ENCODE measurements at places on chromosomes 11 and 22. TPM values are rescaled to one million over a fixed set of nuclear protein-coding genes. Genes with fewer than 3 reads are reported as not detected.
A peak's percentile ranks its signal among the peaks of the same experiment; 100 is the strongest.

DNA sequence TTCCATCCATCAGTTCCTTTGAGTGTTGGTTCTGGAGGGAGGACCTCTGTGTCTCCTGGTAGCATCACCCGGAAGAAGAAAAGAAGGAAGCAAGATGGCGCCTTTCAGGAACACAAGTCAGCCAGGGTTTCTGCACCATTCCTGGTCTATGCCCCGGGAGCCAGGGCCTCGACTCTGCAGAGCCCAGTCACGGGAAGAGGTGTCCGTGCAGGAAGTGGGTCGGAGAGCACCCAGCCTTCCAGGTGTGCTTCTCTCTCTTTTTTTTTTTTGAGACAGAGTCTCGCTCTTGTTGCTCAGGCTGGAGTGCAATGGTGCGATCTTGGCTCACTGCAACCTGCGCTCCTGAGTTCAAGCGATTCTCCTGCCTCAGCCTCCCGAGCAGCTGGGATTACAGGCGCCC is 21.2 kb downstream of the MRPL21 start:
- H3K27ac ChIP-seq: no peak overlapping the region
- H3K27me3 ChIP-seq: no peaks in the 10 kb centered on the region

DNA sequence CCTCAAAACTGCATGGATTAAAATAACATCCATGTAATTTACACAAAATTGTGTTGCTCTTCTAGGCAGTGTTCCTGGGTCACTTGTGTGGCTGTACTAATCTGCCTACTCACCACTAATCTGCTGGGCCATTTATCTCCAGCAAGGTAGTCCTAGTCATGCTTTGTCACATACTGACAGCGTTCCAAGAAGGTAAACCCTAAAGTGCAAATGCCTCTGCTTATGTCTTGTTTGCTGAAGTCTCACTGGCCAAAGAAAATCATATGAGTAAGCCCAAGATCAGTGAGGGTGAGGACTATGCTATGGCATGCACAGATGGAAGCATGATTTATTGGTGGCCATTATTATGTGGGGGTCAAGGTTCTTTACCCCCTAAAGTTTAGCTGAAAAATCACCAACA is 630.2 kb upstream of the LUZP2 start:
- no peak overlapping the region for H3K4me3 ChIP-seq
- H3K27ac ChIP-seq: no peak overlapping the region
- H3K36me3 ChIP-seq: no peaks in the 10 kb centered on the region

DNA sequence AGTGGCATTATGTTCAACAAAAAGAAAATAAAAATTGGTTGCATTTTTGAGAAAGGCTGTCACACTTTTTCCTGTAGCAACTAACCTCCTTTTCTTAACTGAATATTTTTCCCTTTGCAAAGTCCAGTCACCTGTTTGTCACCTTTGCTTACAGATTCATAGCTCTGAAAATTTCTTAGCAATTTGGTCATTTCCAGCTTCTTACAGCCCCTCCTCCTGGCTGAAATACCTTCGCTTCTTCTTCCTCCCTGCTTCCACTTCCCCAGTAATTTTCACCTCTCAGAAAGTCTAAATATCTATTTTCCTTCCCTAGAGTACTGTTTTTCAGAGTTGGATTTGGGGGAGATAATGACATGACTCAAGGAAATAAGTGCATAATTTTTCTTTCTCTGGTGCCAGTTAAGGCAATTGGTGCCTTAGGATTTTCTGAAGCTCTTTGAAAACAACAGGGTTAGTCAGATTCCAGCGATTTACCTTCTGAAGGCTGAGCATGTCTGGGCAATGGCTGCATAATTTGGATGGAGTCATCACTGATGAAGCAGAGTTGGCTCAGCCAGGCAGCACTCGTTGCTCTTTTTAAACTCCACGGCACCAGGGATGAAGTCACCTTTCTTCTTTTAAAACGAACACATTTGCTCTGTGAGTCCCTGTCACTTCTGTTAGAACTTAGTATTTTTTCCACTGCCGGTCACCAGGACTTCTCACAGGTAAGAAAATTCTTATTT is 62.1 kb upstream of the AMOTL1 start:
- no peaks in the 10 kb centered on the region for H3K27me3 ChIP-seq
- H3K4me1 ChIP-seq: no peaks in the 10 kb centered on the region
- DNase-seq: no peak

DNA sequence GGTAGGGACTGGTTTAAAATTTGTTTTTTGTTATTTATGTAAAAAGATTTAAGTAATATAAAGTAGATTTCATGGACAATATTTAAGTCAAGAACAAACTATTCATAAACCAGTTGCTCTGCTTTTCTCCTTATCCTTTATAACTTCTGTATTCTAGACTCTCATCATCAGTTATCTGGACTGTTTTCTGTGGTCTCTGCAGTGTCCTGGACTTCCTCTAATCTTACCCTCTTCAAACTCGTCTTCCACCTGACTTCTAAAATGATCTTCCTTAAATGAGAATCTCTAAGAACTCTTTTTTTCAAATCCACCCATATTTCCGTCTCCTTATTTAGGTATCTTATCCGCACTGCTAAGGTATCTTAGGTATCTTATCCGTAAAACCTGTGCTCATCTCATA is 8.1 kb downstream of the RRM1 start:
- no peak overlapping the region for H3K27ac ChIP-seq
- no peak for DNase-seq
- H3K36me3 ChIP-seq: no peaks in the 10 kb centered on the region
- H3K4me1 ChIP-seq: no peaks in the 10 kb centered on the region
- no peak overlapping the region for H3K4me3 ChIP-seq

- no peak overlapping the region for H3K27ac ChIP-seq
- H3K36me3 ChIP-seq: no peaks in the 10 kb centered on the region
- no peaks in the 10 kb centered on the region for H3K4me1 ChIP-seq
These were observed 83.5 kb upstream of the EIF3D start for GRCh38 chr22:36612458-36612857.

GRCh38 chr11:100214791-100215190 is 472.3 kb upstream of the ARHGAP42 start:
- no peaks in the 10 kb centered on the region for H3K27me3 ChIP-seq
- H3K27ac ChIP-seq: no peak overlapping the region
- no peak for DNase-seq
- H3K4me1 ChIP-seq: no peaks in the 10 kb centered on the region

DNA sequence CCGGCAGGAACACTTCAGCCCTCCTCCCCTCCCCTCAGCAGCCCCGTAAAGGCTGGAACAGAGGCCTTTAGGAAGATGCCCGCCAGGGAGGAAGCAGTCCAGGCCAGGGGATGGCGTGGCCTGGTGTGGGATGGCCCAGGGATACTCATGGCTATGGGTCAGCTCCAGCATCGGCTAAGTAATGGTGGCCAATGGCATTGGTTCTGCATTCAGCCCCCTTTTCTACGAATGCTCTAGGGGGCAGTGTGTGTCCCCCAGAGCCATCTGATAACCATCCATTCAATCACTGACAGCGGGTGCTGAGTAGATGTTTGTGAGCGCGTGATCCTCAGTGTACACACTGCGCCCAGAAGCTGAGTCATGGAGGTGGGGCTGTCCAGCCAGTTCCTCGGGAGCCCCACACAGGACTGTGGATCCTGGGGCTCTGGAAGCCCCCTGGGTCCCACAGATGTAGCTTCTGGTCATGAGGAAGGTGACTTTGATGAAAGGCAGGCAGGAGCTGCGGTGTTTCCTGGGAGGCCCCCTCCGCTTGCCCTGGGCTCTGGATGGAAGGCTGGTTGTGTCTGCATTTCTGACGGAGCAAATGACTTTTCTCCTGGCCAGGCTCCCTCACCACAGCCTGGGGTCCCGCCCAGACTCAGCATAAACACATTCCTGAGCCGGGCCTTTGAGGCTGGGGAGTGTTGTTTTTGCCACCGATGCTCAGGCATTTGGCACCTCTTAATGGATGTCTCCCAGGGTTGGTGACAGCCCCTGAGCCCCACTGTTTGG is 46.5 kb downstream of the FBLN1 start:
- H3K4me1 ChIP-seq: peaks cover 3% of the 10 kb centered on the region
- H3K36me3 ChIP-seq: no peaks in the 10 kb centered on the region

DNA sequence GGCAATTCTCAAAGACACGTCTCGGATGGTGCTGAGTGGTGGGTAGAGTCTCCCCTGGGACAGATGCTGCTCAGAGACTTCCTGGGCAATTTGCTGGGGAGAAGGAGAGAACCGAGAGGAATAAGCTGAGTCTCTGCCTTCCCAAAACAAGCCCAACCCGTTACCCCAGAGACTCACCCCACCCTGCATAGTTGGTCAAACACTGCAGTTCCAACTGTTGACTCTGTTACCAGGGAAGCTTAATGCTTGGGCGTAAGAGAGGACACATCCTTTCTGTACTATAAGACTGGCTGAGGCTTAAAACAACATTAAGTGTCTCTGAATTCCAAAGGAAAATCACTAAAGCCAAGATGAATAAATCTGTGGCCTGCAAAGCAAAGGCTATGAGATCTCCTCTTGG is 68.1 kb downstream of the CCDC81 start:
- no peak for DNase-seq
- H3K4me1 ChIP-seq: no peaks in the 10 kb centered on the region
- H3K36me3 ChIP-seq: peaks cover 8% of the 10 kb centered on the region
- no peak overlapping the region for H3K4me3 ChIP-seq

DNA sequence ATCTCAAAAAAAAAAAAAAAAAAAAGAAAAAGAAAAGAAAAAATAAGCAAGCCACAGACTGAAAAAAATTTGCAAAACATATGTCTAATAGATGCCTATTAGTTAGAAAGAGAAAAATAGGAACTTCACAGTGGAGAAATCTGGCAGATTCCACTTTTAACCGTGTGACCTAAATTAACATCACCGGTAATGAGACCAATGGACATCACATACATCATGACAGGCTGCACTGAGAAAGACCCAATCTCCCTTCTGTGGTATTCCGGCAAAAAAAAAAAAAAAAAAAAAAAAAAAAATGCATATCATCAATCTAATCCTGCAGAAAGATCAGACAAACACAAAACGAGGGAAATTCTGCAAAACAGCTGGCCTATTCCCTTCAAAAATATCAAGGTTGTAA is 46.7 kb upstream of the CECR2 start:
- no peak for DNase-seq
- H3K4me1 ChIP-seq: no peaks in the 10 kb centered on the region
- no peak overlapping the region for H3K4me3 ChIP-seq
- no peaks in the 10 kb centered on the region for H3K36me3 ChIP-seq
- H3K27me3 ChIP-seq: no peaks in the 10 kb centered on the region

DNA sequence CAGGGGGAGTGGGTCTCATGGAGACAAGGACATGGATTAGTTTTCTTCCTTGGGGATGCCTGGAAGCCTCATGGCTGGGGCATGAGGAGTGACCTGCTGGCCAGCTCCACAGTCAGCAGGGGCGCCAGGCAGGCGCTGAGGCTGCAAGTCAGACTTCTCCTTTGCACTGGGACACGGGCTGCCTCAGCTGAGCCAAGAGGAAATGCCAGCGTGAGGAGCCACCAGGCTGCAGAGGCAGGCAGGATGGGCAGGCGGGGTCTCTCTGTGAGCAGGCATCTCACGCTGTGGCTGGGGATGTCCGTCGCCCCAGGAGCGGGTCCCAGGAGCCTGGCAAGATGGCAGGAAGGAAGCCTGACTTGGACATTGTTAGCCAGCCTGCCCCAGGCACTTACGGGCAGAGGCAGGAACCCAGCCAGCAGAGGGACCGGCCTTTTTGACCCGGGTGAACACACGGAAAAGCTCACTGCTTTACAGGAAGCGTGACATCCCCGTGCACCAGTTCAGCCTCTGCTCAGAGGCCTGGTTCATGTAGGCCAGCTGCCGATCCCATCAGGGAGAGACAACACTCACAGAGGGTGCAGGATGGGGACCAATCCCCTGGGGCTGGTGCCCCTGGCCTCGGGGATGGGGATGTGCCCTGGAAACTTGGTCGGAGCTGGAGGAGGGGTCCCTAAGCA is 10.2 kb downstream of the GNB1L start:
- no peak overlapping the region for H3K4me3 ChIP-seq
- H3K27ac ChIP-seq: peak overlapping the region; percentile 53
- H3K4me1 ChIP-seq: no peaks in the 10 kb centered on the region
- H3K36me3 ChIP-seq: no peaks in the 10 kb centered on the region

- H3K27me3 ChIP-seq: no peaks in the 10 kb centered on the region
- H3K36me3 ChIP-seq: no peaks in the 10 kb centered on the region
- no peaks in the 10 kb centered on the region for H3K4me1 ChIP-seq
- no peak overlapping the region for H3K4me3 ChIP-seq
These were observed 164.9 kb downstream of the MIAT start for GRCh38 chr22:26822313-26822712.

- no peak overlapping the region for H3K4me3 ChIP-seq
- no peak overlapping the region for H3K27ac ChIP-seq
- DNase-seq: peak; percentile 27
- H3K4me1 ChIP-seq: no peaks in the 10 kb centered on the region
- H3K27me3 ChIP-seq: no peaks in the 10 kb centered on the region
These were observed 107.7 kb upstream of the B3GAT1 start for GRCh38 chr11:134519788-134520187.

- H3K4me3 ChIP-seq: no peak overlapping the region
- no peak overlapping the region for H3K27ac ChIP-seq
- DNase-seq: peak; percentile 33
- no peaks in the 10 kb centered on the region for H3K36me3 ChIP-seq
- no peaks in the 10 kb centered on the region for H3K4me1 ChIP-seq
These were observed 68.2 kb upstream of the NECTIN1 start for GRCh38 chr11:119797123-119797611.

- H3K4me1 ChIP-seq: peaks cover 8% of the 10 kb centered on the region
- peak overlapping the region; percentile 72 for H3K27ac ChIP-seq
- H3K36me3 ChIP-seq: no peaks in the 10 kb centered on the region
- no peak for DNase-seq
- no peaks in the 10 kb centered on the region for H3K27me3 ChIP-seq
These were observed 261.8 kb upstream of the MTNR1B start for GRCh38 chr11:92707665-92708064.

Gene KRTAP5-1
- not detected for polyA plus RNA-seq

Gene GP1BB
- 8.1 TPM for polyA plus RNA-seq

Gene ART1
- not detected for polyA plus RNA-seq

Gene MOGAT2
- 13.4 TPM for polyA plus RNA-seq

Gene ESAM
- 110 TPM for polyA plus RNA-seq

Gene CARD18
- polyA plus RNA-seq: not detected

Data from aorta (tissue), 5 donors.